HEK293T (cell line): ENCODE measurements at places on chromosomes 6 and 20.

- no peak for DNase-seq
Observed at GRCh38 chr20:6173481-6173880, 50.7 kb upstream of the FERMT1 start.

GRCh38 chr20:44080064-44080463 is 106.9 kb downstream of the JPH2 start:
- no peak for DNase-seq

GRCh38 chr20:47173596-47174216 is 182.8 kb downstream of the ZMYND8 start:
- no peak for DNase-seq

GRCh38 chr20:58229198-58229798 is 845 bp upstream of the ANKRD60 start:
- no peak for DNase-seq

- DNase-seq = no peak
Observed at GRCh38 chr6:111565326-111566221, 40.1 kb downstream of the TRAF3IP2 start.

DNA sequence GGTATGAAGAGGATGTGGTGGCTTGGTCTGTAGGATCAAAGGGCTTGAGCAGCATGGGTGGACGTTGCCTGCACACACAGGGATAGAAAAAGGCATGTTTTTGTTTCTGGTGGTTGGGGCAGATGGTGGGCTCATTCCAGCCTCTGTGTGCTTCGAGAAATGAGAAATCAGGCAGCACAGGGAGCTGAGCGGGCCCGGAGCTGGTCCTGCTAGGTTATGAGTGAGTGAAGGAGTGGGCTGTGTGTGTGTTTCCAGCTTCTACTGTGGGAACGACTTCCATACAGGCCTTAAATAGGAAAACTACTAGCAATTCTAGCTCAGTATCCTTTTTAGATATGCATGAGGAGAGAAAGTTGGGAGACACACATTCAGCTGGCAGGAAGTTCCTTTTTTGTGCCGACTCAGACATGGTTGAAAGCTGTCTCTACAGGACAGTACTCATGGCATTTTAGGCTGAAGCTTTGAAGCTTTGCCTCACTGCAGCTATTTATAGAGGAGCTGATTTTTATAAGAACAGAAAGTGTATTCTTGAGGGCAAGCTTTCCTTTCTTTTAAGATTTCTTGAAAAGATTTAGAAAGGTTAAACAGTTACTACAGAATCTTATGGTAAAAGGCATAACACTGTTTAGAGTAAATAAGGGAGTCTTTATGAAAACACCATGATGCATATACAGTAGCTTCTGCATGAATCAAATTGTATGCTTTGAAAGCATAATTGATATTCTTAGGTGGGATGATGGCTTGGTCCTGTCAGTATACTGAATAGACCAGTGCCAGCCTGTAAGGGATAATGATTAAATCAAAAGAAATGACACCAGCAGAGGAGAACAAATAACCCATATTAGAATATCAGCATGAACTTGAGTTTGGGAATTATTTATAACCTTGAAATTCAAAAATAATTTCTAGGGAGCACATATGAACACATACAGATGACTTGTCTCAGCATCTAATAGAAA is 104.0 kb upstream of the MAN1A1 start:
- no peak for DNase-seq

DNA sequence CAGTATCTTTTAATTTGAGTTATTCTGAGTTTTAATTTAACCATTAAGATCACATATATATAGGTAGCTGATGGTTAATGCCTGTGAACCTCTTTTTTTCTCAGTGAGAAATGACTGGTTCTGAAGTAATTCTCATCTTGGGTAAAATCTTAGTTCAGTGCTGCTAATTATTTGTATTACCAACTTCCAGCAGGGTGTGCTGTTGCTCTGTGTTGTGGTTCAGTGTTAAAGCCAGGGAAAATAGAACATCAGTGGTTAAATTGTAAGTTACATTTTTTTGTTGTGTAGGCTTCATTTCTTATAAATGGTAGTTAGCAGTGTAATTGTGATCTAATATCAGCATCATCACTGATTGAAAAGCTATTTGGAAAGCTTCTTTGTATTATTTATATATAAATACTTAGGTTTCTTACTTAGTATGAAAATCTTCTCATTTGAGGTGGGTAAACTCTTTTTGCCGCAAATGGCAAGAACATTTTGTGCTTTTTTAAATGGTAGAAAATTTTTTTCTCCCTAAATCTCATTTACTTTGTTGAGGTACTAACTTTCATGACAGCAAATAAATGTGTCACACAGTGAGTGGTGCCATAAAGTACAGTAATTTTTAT is 43.7 kb downstream of the CDC5L start:
- peak; percentile 46 for DNase-seq

DNA sequence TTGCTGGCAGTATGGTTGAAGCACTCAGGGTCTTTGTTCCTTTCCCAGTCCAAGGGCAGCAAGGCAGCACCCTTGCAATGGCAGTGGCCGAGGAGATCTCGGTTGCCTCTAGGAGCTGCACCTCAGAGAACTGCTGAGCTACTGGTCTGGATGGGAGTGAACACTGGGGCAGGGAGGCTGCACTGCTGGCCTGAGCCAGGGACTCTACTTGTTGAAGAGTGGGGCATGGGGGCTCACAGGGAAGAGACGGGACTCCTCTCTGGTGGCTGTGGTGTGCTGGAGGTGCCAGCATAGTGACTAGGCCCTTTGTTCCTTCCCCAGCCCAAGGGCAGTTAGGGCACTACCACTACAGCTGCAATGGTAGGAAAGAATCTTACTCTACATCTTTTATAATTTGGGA is 203.0 kb downstream of the ZDHHC14 start:
- DNase-seq = no peak

GRCh38 chr20:38748861-38749149 is 545 bp downstream of the ACTR5 start:
- DNase-seq = no peak
